ENCODE measurements at places on chromosomes 6 and 20. TPM values are rescaled to one million over a fixed set of nuclear protein-coding genes. Genes with fewer than 3 reads are reported as not detected.

Gene FGD2
- total RNA-seq: 6.9 TPM

Gene SUPT3H
- 3.5 TPM for total RNA-seq

Gene TRERF1
- total RNA-seq: 11.2 TPM

Gene LY6G6D
- total RNA-seq: 0.90 TPM

Gene DNAH8
- 0.03 TPM for total RNA-seq

Gene TMEM244
- total RNA-seq: not detected

Gene FAM209B
- not detected for total RNA-seq

Gene CASS4
- total RNA-seq: 0.61 TPM

Gene RGS17
- 0.28 TPM for total RNA-seq

Gene NECAB3
- total RNA-seq: 50.7 TPM

Gene SLC32A1
- total RNA-seq: 0.17 TPM
